T1000 (cell line): ENCODE measurements at places on chromosomes 2 and 18.
A peak's percentile ranks its signal among the peaks of the same experiment; 100 is the strongest.

DNA sequence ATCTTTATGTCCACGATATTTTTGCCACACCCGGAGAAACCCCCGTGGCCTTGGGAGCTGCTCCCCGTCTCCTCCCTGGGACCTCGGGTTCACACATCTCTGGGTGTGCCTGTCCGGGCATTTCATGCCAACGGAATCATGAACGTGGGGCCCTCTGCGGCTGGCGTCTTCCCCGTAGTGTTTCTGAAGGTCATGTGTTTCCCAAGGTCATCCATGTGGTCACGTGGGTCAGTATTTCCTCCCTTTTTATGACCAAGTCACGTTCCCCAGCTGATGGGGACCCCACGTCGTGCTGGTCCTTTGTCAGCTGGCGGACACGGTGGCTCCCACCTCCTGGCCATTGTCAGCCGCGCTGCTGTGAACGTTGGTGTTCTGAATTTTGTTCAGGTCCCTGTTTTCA, 135.7 kb downstream of the NFATC1 start:
- no peak for DNase-seq

- no peak for DNase-seq
Observed at GRCh38 chr2:22273853-22274252, 1111.1 kb upstream of the KLHL29 start.

DNA sequence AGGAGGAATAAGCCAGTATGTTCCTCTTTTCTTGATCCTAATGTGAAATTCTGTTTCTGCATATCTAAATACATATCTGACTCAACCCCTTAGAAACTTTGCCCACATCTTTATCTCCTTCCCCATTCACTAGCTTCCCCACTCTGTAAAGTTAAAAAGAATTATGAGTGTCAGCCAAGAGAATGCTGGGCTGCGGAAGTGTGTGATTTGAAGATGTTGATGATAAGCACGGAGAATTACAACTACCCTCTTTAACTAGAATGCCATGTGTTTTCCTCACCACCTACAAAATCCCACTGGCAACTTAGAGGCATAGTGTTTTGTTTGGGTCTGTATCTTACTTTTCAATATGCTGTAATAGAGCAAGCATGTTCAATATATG, 490.4 kb upstream of the FANCL start:
- DNase-seq = no peak

DNA sequence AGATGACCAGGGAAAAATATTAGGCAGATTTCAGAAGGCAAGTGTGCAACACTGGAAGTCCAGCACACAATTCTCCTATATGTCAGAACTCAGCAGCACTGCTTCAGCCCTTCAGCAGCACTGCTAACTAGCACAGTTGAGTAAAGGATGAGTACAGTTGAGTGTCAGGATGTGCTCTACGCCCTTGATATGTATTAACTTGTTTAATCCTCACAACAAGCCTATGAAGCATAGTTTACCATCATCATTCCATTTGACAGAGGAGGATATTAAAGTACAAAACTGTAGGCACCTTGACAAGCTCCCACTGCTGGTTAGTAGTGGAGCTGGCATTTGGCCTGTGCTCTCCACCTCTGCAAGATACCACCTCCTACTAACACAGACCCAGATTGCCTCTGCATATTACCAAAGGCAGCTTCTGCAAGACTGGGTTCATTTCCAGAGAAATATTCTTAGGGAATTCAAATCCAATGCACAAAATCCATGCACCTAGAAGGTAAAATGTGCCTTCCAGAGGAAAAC, 230.8 kb downstream of the ANAPC1 start:
- DNase-seq = no peak

DNA sequence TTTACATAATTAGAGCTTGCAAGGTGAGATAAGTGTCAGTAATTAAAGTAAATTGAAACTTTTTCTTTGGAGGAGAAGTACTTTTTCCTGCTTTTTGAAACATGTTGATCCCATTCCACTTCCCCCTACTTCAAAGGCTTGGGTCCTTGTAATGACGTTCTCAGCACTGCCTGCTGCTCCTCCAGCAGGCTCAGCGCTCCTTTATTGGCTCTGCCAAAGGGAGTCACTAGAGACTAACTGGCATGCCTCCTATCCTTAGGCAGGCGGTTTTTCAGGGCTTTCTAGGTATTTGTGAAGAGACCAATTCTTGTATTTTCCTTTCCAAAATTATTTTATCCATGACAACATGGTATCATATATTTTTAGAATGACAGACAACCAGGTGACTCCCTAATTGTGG, 43.9 kb upstream of the ACADL start:
- DNase-seq = no peak

DNA sequence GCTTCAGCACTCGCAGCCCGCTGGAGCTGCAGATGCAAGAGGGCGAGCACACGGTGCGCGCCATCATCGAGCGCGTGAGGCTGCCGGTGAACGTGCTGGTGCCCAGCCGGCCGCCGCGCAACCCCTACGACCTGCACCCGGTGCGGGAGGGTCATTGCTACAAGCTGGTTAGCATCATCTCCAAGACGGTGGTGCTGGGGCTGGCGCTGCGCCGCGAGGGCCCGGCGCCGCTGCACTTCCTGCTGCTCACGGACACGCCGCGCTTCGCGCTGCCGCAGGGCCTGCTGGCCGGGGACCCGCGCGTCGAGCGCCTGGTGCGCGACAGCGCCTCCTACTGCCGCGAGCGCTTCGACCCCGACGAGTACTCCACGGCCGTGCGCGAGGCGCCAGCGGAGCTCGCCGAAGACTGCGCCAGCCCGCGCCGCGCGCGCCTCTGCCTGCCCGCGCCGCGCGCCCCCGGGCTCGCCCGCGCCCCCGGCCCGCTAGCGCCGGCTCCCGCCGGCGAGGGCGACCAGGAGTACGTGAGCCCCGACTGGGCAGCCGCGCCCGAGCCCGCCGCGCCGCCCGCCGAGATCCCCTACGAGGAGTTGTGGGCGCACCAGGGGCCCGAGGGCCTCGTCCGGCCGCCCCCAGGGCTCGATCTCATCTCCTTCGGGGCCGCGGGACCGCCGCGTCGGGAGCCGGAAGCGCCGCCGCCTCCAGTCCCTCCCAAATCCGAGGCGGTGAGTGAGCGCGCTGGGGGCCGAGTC, 11.8 kb downstream of the GAREM2 start:
- DNase-seq = no peak

- no peak for DNase-seq
Observed at GRCh38 chr2:11343368-11343649, 1.1 kb downstream of the ROCK2 start.

DNA sequence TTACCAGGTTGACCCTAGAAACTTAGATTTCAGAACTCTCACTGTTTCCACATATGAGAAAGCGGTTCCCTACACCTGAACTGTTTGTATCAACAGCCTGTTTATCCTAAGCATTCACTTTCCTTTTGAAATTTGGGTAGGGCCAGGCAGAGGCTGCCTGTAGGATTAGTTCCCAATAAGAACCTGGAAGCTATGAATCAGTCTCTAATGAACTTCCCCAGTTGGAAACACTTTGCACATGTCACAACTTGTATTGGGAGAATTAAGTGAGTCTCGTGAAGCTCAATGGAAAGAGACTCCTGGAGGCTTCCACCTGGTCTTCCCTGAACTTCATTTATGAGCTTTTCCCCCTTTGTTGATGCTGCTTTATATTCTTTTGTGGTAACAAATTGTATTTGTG, 486.6 kb upstream of the HS6ST1 start:
- DNase-seq = no peak

- DNase-seq = no peak
Observed at GRCh38 chr18:10995550-10995949, 153.8 kb downstream of the PIEZO2 start.

- no peak for DNase-seq
Observed at GRCh38 chr2:117551858-117552257, 262.6 kb upstream of the DDX18 start.

GRCh38 chr2:171671867-171672266, 15.4 kb upstream of the DYNC1I2 start:
- no peak for DNase-seq

- no peak for DNase-seq
Observed at GRCh38 chr2:232872826-232873225, 2.8 kb downstream of the SNORC start.

GRCh38 chr2:54658564-54659071, 64.8 kb upstream of the EML6 start:
- DNase-seq = no peak

DNA sequence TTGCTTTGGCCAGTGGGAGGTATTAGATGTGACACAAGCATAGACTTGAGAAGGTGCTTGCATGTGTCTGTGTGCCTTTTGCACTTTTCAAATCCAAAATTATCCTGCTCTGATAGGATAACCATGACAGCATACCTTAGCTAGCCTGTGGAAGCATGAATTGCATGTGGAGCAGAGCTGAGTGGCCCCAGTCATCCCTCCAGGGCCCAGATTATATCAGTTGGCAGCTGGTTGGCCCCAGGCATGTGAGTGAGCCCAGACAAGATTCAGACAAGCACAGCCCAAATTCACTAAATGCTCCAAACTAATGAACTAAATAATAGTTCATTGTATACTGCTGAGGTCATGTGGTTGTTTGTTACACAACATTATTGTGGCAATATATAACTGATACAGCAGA, 18.8 kb downstream of the TACR1 start:
- no peak for DNase-seq

GRCh38 chr18:68569936-68570335, 145.0 kb downstream of the TMX3 start:
- no peak for DNase-seq

DNA sequence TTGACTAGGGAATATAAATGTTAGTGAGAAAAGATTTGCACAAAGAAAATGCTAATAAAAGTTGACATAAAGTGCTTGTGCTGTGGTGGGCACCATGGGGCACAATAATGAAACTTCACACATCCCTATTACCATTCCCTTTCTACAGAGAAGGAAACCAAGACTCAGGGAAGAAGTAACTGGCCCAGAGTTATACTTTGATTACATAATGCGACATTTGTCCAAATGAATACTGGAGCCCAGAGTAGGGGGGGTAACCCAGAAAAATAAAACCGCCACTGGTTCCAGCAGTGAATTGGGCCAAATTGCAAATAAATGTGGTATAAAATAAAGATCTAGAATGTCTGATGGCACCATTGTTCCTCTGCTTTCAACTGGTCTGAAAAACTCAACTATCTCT, 106.1 kb upstream of the PPP1CB start:
- DNase-seq = no peak

- DNase-seq = no peak
Observed at GRCh38 chr18:34749721-34750120, 39.6 kb downstream of the DTNA start.

- no peak for DNase-seq
Observed at GRCh38 chr2:99507937-99508818, 18.4 kb upstream of the REV1 start.

GRCh38 chr2:209091056-209091455, 332.8 kb upstream of the MAP2 start:
- DNase-seq = no peak

GRCh38 chr2:24237313-24237712, 62.5 kb downstream of the FAM228A start:
- no peak for DNase-seq

- DNase-seq = no peak
Observed at GRCh38 chr18:67771271-67771670, 254.8 kb upstream of the DSEL start.

- DNase-seq = no peak
Observed at GRCh38 chr18:55375930-55376329, 212.1 kb downstream of the TCF4 start.

DNA sequence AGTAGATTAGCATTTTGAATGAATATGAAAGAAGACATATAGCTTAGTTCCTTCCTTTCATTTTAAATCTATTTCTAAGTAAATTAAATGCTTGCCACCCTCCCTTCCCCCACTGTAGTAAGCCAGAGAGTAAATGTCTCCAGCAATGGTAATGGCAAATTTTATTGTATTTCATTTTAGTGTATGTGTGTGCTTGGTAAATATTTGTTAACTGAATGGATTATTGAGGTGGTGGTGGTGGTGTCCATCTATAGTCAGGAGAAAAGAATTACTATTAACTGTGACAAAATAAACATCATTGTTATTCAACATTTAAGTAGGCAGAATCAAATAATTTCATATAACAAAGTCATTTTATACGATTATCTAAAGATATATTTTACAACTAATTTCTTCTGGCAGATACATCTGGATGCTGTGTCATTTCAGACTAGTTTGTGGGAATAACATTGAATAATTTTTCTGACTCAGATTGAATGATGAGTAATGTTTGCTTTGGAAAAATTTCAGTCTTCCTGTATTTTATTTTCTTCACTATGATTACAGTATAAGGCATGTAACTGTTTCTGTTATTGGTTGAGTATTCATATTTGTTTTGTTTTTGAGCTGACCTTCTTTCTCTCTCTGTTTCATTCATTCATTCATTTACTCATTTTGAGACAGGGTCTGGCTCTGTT, 18.3 kb downstream of the ASXL3 start:
- no peak for DNase-seq

- no peak for DNase-seq
Observed at GRCh38 chr2:59177748-59178147, 936.6 kb upstream of the FANCL start.

DNA sequence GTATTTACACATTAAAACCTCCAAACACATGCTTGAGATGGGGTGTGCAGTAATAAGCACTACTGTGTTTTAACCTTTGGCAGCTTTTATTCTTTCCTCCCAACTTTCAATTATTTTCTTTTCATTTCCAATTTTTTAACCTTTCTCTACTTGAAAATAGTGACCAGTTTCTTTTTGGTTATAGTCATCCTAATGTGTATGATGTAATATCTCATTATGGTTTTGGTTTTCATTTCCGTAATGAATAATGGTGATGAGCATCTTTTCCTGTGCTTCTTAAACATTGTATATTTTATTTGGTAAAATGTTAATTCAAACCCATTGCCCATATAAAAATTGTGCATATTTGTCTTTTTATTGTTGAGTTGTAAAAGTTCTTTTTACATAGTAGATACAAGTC, 103.5 kb downstream of the BMPR2 start:
- no peak for DNase-seq

- DNase-seq = no peak
Observed at GRCh38 chr2:3223080-3223923, 154.3 kb downstream of the EIPR1 start.

DNA sequence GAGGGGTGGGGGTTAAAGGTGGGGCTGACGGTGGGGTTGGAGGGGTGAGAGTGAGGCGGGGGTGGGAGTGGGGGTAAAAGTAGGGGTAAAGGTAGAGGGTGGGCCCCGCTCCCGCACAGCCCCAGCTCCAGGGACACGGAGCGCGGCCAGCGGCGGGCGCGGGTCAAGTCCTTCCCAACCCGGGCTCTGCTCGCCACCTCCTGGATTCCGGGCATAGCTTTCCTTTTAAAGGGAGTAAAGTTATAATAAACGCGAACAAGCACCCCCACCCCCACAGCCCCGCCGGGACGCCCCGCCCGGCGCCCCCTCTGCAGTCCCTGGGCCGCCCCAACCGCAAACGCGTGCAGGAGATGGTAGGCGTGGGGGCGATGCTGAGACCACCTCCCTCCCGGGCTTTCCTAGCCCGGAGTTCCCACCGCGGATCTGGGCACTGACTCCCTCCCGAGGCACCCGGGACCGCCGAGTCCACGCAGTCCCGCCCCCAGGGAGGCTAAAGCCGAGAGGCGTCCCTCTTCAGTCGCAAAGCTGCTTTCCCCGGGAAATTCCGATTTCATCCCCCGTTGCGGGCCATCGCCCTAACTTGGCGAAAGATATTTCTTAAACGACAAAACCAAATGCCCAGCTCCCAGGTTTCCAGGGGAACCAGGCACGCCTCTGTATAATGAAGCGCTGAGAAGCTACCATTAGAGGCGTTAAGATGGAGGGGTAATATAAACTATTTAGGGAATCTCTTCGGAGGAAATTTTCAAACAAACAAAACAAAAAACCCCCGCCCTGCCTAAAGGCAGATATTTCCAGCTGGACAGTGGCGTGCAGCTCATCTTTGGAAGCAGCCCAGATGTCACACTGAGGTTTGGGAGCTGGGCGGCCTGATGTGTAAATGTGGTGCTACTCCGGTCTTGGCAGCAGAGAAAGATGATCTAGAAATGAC, at the start of gene LIMS2:
Gene LIMS2 (minus strand): TSS at position 200 of the 931 bp plus-strand sequence. CDS start 506 bp downstream, outside the sequence.
- DNase-seq = peak; percentile 16
